ENCODE measurements at places on chromosomes 5 and 9.

DNA sequence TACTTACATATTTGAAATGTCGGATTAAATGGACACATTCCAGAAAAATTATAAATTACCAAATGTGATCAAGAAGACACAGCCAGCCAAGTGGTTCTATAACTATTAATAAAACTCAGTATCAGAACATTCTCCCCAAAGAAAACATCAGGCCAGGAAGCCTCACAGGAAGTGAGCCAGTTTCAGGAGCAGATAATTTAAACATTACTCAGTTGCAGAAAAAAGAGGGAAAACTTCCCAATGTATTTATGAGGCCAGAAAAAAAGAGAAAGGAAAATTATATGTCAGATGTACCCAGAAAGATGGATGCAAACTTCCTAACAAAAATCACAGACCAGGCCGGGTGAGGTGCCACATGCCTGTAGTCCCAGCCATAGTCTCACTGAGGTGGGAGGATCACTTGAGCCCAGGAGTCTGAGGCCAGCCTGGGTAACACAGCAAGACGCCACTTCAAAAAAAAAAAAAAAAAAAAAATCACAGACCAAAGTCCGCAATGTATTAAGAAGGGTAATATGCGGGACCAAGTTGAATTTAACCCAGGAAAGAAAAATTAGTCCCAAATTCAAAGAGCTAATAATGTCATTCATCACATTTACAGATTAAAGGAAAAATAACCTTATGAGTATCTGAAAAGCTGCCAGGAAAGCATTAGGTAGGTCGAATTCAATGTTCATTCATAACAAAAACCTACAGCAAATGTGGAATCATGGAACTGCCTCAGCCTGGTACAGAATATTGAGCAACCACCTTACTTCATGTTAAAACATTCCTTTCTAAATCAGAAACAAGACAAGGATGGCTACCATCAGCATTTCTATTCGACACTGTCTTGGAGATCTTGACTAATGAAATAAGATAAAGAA lies 37.2 kb upstream of the NRARP start:
- no peak for DNase-seq

GRCh38 chr5:179259731-179260323 lies 85.4 kb downstream of the ADAMTS2 start:
- DNase-seq, result no peak

GRCh38 chr9:115517335-115518075 lies 399.5 kb upstream of the TNC start:
- no peak for DNase-seq

DNA sequence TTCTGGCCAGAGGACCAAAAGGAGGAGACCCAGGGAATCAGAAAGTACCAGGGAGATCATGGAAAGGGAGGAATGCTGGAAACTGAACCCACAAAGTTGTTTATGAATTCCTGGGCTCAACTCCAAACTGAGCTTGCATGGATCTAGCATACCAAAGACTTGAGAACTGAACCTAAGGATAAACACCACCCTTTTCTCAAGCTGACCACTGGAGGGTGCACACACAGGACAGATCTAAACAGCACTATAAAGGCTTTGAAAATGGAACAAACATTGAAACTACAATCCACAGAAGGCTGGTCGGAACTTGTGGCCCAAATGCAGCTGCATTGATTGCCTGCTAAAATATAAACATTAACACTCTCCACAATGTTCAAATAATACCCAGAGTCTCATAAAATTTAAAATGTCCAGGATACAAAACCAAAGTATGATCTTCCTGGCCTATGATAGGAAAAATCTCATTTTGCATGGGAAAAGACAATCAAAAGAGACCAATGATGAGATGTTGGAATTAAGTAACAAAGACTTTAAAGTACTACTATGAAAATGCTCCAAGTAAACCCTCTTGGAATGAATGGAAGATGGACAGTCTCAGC lies 15.6 kb upstream of the IRF1 start:
- DNase-seq, result no peak

DNA sequence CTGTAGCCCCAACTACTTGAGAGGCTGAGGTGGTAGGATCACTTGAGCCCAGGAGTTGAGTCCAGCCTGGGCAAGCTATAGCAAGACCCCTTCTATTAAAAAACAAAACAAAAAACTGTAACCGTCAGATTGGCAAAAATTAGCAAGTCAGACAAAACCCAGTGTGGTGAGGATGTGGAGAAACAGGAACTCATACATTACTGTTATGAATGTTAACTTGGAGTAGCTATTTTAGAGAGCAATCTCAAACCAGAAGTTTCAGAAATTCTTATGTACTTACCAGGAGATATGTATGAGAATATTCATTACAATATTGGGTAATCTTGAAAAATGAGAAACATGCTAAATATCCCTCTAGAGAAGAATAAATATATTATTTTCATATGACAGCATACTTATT lies 120.3 kb downstream of the INVS start:
- DNase-seq, result no peak

GRCh38 chr9:133715866-133716563 lies 22.1 kb downstream of the SARDH start:
- peak; percentile 26 for DNase-seq

DNA sequence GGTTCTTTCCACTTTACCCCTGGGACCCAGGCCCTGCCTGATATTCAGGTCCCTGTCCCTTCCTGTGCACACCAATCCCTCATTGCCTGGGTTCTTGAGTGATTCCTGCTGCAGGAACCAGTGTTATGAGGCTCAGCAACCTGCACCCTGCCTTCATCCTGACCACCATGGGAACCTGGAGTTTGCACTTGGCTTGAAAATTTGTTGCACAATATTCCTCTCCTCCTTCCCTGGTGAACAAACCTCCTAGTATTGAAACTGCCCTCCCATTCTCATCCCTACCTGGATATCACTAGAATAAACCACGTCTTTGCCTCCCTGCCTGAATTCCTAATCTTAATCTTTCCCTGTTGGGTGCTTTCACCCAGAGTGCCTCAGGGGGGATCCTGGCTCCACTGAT lies 52.1 kb upstream of the AFAP1L1 start:
- DNase-seq, result no peak

DNA sequence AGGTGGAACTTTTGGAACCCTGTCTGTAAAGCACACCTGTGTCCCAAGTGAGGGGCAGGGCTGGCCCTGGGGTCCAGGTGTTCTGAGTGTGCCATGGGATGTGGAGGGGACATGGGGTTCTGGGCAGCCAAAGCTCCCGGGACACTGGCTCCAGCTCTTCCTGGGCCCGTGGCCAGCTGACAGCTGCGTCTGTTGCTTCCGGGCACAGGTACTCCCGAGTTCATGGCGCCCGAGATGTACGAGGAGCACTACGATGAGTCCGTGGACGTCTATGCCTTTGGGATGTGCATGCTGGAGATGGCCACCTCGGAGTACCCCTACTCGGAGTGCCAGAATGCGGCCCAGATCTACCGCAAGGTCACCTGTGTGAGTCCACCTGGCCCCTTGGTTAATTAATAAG lies 50.7 kb downstream of the WNK2 start:
- no peak for DNase-seq

GRCh38 chr9:133976887-133977286 lies 15.2 kb downstream of the VAV2 start:
- no peak for DNase-seq

- DNase-seq, result no peak
These were observed 331.9 kb upstream of the RFX3 start for GRCh38 chr9:3857673-3858072.

DNA sequence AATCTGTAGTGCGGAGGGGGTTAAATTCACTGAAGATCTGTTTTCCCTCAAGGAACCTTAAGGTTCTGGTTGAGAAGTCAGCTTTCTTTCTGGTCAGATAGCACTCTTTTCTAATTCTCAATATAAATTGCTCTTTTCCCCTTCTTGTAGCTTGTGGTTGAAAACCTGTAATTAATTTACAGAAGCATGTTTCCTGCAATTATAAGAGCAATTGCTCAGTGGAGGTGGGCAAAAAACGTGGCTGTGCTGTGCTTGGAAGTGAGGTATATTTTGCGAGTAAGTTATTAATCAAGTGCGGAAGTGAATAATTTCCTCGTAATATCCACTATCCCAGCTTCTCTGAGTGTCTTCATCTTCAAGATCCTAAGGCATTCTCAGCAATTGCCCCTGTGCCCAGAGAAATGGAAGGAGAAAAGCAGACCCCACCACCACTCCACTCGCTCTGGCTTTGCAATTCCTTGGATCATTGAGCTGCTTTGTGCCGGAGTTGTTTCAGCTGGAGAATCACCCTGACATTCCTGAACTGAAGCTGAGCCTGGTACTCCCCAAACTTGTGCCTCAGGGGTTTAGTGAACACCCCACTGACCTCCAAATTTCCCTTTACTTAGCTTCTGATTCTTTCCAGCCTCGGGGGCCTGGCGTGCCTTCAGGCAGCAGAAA lies 140.6 kb downstream of the LRRC70 start:
- DNase-seq, result no peak

GRCh38 chr9:84436386-84437109 lies 96.0 kb upstream of the SLC28A3 start:
- DNase-seq, result no peak

DNA sequence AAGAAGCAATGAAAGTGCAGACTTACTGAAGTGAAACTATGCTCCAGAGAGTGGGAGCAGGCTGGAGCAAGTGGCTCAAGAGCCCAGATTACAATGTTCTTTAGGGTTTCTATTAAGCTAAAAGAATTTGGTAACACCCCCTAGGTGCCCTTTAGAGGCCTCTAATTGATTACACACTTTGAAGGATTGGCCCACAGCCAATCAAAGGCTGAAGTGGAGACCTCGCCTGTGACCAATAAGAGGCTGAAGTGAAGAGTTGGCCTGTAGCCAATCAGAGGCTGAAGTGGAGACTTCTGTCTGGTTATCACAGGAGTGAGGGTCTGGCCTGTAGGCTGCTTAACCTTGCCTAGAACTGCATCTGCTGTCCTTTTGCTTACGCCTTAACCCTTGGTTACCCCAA lies 46.7 kb upstream of the SPATA31C2 start:
- DNase-seq, result no peak

DNA sequence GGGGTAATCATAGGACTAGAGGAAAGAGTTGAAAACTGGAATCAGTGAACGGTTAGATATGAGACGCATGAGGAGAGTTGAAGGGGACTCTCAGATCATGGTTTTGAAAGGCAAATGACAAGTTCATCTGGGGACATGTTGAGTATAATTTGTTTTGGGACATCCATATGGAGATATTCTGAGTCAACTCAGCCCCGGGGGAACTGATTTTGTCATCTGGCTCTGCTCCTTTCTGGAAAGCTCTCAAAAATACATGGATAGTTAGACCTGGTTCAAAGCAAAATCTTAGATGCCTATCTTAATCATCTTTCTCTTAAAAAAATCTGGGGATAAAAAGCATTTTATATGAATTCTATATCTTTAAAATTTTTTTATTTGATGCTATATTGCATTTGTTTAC lies 161.2 kb downstream of the SNX18 start:
- no peak for DNase-seq

DNA sequence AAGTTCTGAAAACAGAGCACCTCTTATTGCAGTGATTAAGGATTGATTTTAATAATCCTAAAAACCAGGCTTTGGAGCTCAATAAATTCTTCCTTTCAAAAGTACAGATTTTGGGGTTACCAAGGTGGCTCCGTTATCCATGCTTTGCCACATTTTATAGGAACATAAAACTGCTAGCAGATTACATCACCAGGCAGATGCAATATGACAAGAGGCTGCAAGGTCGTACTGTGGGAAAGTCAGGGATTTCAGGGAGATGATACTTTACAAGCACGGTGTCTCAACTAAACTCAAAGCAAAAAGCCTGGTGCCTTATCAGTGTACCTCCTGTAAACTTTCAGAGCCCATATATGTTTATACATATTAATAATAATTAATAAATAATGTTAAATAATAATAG lies 28.6 kb downstream of the ADAMTSL1 start:
- no peak for DNase-seq

- no peak for DNase-seq
These were observed 10.6 kb upstream of the TMEM38B start for GRCh38 chr9:105683688-105684275.

DNA sequence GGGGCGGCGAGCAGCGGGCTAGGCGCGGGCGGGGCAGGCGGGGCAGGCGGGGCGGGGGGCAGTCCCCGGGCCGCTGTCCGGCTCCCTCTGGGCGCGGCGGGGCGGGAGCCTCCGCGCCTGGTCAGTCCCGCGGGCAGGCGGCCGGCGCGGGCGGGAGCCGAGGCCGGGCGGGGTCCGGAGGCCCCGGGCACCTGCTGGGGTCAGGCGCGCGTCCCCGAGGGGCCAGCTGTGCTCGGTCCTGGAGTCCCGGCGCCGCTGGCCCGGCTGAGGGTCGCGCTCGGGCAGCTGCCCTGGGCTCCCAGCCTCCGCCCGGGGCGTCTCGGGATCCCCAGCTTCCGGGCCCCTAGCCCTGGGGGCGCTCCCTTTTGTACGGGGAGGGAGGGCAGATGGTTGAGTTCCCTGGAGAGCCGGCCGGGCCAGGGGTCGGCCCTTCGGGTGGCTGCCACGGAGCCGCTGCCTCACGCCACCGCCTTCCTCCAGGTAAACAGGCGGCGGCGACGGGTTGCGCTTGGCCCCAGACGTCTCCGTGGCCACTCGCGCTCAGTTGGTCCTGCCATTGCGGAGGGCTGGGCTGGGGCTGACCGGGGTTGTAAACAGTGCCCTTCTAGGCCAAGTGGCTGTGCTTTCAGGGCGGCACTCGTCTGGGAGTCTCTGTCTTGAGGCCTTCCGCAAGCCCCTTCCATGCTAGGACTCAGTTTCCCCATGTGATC lies 473 bp downstream of the ZBTB34 start:
- DNase-seq, result no peak

DNA sequence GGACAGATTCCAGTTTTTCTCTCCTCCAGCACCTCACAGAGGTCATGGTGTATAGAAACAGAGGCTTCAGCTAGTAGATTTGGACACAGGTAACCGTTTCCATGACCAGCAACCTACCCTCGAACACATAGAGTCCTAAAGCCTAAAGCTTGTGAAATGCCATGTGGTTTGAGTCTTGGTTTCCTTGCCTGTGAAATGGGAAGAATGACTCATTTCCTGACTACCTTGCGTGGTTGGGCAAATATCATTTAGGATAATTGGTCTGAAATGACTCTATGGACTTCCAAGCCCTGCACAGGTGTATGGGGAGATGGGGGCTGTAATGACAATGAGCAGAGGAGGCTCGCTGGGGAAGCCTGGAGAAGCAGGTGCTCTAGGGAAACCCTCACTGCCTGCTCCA lies 134.6 kb downstream of the TTLL11 start:
- no peak for DNase-seq

DNA sequence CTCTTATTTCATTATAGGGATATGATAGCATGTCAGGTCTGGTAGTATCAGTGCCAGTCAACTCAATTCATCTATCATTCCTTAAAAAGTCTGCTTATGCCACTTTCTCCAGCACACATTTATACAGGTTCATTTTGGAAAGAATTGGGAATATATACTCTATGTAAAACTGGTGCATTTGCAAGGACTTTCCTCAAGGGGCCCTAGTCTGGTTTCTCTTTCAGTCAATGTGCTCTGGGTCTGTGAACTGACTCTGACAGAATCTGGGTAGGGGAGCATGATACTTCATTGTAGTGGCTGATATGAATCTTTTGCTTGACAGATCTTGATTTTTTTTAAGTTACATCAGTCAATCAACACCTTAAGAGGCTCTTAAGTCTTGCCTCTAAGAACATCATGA lies 313.9 kb downstream of the HTR1A start:
- DNase-seq, result no peak

All from stimulated activated CD4-positive, alpha-beta T cell treated with anti-CD3 and anti-CD28 coated beads, Interleukin-2, amount 100 ng/mL, for 4 hours (primary cell).